ENCODE measurements at places on chromosomes 16 and 17.
A peak's percentile ranks its signal among the peaks of the same experiment; 100 is the strongest.

- DNase-seq: no peak
These were observed 38.2 kb upstream of the ALDH3A2 start for GRCh38 chr17:19610311-19610710.

GRCh38 chr17:81396722-81397313, 1.6 kb downstream of the BAHCC1 start:
- DNase-seq: no peak

DNA sequence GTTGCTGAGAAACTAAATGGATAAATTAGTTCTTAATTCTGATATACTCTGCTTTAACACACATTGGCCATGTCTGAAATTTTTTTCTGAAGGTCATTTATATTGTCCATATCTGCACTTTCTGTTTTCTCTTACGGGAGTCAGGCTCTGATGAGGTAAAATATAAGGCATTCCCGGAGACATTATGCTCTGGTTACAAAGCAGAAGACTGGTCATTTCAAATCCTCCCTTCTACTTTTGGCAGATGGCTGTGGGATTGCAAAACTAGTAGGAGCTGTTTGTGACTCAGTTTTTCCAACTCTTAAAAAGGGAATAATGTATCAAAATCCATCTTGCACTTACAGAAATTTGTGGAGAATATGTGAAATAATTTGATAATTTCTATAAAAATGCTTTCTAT, 92.2 kb upstream of the CPHXL start:
- DNase-seq: no peak

DNA sequence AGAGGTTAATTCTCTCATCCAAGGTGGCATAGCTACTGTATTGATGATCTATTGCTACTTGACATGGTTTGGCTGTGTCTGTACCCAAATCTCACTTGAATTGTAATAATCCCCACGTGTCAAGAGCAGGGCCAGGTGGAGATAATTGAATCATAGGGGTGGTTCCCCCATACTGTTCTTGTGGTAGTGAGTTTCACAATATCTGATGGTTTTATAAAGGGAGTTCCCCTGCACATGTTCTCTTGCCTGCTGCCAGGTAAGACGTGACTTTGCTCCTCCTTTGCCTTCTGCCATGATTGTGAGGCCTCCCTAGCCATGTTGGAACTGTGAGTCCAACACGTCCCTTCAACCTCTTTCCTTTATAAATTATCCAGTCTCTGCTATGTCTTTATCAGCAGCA, 22.9 kb upstream of the CPPED1 start:
- no peak for DNase-seq

DNA sequence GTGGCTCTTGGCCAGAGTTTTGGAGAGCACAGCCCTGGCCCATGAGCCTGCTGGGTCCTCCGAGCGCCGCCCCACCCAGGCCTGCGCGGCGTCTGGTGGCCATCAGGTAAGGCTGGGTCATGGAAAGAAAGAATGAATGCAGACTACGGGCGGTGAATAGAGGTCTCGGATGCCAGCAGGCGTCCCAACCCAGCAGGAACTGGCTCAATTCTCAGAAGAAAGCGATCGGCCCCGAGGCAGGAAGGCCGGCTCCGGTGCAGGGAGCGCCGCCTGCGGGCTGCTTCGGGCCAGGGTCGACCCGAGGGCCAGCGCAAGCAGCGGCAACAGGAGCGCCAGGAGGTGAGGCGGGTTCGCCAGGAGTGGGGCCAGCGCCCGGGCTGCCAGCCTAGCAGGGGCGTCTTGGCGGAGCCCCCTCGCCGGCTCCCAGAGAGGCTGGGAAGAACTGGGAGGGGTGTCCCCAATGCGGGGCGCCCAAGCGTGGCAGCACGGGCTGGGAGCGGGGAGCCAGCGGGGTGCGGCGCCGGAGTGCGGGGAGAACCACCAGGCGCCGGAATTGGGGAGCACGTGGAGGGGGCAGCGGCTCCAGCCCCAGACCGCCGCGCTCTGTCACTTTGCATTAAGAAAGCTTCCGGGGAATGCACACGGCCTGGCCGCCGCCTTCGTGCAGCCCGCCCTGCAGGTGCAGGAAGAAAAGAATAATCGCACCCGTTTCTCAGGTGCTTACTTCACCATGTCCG, 7.1 kb upstream of the TMC5 start:
- peak; percentile 53 for DNase-seq

GRCh38 chr17:1181753-1182137, 2.0 kb upstream of the ABR start:
- DNase-seq: no peak

GRCh38 chr16:397135-397661, at the start of gene NME4:
NME4 (plus strand) TSS chr16:397199; CDS start chr16:397223, 24 bp downstream.
- peak; percentile 51 for DNase-seq

- no peak for DNase-seq
These were observed 5.6 kb downstream of the SBK1 start for GRCh38 chr16:28297784-28298510.

DNA sequence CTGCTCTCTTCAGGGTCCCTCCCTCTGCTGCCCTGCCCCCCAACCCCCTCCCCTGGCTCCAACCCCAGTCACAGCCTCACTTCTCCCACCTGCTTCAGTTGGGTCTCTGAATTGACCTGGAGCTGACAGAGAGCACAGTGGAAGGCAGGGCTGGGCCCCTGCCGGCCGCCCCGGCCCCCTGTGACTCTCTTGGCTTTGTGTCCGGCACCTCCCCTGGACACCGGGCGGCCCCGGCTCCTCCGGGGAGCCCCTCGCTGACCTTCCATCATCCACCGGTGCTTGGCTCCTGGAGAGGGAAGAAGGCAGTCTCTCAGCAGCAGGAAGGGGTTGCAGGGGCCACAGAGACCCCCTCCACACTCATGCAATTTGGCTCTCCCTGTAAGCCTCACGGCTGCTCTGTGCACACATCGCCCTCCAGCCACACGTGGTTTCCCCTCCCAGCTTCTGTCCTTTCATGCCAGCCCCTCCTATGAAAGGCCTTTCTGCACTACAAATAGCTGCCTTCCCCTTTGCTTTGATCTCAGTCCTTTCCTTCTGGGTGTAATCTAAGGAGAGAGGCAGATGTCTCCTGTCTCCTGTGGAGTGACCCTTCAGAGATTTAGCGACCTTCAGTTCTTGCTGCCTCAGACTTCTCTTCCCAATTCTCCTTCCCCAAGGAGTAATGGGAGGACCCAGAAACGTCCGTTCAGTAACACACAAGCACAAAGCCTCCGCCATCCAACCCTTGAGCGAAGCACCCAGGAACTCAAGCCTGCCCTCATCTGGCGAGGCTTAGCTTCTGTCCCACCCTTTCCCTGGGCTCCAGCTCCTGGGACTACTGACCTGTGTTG, 8.3 kb downstream of the NKIRAS2 start:
- DNase-seq: no peak

DNA sequence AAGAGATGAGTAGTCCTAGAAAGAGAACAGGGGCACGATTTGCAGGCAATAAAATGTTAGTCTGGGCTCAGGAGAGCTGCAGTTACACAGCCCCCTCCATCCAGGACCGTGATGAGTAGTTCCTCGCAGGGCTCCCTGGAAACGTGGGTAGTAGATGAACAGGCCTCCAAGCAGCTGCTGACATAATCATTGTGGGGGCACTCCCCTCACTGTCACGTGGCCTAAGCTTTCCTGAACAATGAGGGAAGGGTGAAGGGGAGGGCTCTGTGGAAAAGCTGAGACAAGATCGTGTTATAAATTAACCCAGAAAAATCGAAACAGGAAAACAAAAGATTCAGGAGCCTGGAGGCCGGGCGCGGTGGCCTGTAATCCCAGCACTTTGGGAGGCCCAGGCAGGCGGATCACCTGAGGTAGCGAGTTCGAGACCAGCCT, 1.3 kb upstream of the PER1 start:
- DNase-seq: peak; percentile 89

DNA sequence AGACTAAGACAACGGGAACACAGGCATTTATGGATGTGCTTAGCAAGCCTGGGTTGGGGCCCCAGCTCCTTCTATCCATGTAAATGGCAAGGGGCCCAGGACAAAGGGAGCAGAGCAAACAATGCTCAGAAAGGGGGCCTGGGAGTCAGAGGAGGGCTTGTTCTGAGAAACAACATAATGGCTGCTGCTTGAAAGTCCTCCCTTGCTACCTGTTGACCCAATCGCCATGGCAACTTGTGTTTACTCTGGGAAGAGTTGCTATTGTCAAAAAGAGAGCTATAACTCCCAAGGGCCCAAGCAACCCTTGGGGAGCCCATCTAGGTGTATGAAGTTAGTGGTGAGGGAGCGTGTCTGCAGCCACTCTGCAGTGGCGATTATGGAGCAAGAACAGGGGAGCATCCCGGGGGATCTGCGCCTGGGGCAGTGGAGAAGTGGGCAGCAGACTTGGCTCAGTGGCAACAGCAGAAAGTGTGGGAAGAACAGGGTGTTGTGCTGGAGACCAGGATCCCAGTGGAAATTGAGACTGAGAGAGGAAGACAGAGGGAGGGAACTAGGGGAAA, 118.7 kb upstream of the NLRP1 start:
- no peak for DNase-seq

DNA sequence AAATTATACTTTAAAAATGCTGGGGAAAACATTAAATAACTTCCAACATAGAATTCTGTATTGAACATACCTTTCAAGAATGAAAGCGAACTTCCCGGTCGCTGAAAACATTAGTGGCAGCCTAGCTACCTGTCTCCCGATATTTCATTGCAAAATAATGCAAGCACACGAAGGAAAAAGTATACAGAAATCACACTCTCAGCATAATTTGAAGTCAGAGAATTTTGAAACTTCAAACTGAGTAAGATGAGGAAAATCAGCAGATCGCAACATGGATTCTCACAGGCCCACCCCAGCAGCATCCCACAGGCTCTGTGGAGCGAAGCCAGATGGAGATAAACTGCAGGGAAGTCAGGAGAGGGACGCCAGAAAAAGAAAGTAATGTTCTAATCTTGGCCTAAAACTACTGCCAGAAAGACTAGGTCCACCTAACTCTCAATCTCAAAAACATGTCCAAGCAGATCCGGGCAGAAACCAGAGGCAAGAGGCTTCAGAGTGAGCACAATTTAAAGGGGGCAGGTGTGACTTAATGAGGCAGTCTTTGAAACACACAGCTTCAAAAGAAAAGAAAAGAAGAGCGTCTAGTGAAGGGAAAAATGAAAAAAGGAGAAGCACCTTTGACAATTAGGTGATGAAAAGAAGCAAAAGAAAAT, 4.8 kb upstream of the GOSR1 start:
- no peak for DNase-seq

DNA sequence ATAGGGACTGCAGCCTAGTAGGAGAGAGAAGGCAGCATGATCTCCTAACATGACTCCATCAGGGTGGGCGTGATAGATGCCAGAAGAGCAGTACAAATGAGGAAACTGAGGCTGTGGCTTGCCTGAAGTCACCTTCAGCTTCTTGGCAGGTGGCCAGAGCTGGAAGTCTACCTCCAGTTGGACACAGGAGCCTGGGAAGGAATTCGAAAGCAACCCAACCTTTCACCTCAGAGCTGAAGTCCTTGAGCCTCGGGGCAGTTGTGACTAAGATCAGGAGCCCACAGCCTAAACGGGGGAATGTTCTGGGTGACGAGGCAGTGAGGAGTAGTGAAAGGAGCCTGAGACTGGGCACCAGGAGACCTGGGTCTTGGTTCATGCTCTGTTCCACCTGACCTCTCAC, 9.4 kb upstream of the SLC52A1 start:
- DNase-seq: no peak

DNA sequence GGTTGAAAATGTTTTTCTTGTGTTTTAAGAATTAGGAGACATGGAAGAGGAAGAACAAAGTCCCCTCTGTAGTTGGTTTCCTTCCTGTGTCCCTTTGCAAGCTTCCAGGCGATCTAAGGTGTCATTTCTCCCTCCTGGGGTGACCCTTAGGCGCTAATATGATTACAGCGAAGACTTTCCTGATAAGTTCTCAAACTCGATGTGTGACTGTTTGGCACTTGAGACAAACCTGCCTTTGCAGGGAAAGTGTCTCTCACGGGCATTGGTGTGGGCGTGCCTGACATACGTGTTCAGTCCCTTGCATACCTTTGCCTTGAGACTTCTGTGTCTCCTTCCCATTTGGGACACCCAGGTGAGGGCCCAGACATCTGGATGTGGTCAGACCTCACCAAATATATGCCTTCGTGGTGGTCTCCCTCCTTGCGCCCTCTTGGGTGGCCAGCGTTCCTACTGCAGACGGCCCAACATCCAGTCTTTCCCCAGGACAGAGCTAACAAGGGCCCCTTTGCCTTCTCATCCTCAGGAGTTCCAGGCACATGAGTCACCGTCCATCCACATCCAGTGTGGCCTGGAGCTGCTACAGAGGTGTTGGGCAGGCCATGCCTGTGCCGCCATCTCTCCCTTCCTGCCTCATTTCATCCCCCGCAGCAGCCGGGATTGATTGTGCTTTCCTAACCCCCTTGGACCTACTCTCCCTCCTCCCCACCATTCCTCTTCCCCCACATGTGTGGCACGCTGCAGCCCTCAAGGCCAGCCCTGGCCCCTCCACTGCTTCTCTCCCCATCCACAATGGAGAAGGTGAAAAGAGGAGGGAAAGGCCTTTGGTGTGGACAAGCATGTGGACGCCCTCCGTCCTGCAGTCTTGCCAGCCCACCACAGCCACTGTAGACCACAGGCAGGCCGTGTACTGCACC, 3.1 kb upstream of the JPT2 start:
- no peak for DNase-seq

GRCh38 chr16:80300456-80300855, 240.3 kb upstream of the DYNLRB2 start:
- DNase-seq: no peak

- no peak for DNase-seq
These were observed 11.0 kb upstream of the CUEDC1 start for GRCh38 chr17:57966246-57966645.

DNA sequence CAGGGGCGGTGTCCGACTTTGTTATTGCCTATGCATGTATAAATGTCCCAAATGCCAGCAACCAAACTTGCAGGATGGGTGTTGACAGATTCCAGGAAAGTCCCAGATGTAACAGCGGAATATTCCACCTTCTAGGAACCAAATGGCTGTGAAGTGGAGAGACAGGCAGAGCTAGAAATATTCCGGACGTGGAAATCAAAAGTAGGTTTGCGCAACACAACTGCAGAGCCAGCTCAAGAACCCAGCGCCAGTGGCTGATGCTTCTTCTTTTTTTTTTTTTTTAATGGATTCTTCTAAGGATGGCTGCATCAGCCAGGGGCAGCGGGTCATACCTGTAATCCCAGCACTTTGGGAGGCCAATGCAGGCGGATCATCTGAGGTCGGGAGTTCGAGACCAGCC, 601.7 kb downstream of the MAF start:
- DNase-seq: no peak

DNA sequence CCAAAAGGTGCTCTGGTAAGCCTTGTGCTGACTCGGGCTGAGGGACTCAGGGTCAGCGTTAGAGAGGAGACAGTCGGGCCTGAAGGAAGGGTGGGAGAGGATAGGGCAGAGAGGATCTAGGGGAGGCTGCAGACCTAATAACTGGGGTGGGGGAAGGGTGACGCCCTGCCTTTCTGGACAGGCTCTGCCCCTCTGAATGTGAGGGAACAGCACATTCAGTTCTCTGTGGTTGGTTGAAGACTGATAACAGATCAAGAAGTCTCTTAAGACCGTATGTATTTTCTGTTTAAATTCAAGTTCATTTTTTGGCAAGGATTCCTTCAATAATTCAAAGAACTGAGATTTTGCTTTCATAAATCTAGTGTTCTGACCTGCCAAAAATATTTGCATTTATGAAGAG, 56.2 kb upstream of the TEKT3 start:
- peak; percentile 25 for DNase-seq
